Activated CD4-positive, CD25-positive, alpha-beta regulatory T cell (primary cell): ENCODE measurements at places on chromosomes 16 and 17.

- DNase-seq, result no peak
Measured at GRCh38 chr17:68491381-68492231, 20.6 kb upstream of the PRKAR1A start.

DNA sequence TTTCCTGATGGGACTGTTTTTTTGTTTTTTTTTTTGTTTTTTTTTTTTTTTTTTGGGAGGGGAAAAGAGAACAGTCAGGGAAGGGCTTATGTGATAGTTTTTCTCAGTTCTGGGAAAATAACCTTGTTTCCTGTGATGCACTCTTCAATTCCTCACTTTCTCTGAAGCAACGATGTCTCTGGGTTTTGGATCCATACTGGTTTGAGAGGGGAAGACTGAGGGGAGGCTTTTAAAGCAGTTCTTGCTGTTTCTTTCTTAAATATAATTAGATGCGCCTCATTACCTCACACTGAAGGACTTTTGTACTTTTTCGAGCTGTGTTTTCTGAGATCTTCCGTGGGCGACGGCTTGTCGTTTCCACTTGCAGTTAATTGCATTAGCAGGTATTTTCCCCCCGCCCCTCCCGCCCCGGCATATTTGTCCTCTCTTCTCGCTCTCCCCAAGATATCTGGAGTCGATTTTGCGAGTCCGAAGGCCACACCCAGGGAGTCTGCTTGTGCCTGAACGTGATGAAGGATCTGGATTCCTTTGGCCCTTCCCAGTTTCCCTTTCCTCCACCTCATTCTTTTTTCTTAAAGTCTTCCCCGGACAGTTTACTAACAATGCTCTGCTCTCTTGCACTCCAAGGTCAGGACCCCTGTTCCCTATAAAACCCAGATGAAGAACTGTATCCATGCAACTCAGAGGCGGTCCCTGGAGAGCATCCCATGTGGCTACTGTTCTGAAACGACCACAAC, 125.2 kb upstream of the ZFHX3 start:
- DNase-seq, result no peak

DNA sequence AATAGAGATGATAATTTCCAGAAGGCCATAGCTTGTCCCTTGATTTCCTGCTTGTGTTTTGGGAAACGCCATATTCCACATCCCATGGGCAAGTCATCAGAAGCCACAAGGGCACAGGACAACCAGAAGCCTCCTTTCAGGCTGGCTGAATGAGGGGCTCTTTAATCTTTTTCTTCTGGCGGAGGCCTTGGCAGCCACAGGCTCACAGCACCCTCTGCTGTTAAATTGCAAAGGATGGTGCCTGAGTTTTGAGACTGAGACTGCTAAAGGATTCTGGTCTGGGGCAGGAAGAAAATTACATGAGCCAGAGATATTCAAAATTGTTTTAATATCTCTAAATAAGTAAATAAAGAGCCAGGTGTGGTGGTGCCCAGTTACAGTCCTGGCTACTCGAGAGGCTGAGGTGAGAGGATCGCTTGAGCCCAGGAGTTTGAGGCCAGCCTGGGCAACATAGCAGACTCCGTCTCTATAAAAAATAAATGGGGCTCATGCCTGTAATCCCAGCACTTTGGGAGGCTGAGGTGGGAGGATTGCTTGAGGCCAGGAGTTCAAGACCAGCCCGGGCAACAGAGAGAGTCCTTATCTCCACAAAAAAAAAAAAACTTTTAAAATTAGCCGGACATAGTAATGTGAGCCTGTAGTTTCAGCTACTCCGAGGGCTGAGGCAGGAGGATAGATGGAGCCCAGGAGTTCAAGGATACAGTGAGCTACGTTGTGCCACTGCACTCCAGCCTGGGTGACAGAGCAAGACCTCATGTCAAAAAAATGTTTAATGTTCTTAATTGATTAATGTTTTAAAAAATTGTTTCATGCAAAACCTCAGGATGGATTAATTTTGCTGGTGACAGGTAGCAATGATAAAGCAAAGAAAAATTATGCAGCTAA, 26.3 kb downstream of the AARSD1 start:
- DNase-seq, result no peak

DNA sequence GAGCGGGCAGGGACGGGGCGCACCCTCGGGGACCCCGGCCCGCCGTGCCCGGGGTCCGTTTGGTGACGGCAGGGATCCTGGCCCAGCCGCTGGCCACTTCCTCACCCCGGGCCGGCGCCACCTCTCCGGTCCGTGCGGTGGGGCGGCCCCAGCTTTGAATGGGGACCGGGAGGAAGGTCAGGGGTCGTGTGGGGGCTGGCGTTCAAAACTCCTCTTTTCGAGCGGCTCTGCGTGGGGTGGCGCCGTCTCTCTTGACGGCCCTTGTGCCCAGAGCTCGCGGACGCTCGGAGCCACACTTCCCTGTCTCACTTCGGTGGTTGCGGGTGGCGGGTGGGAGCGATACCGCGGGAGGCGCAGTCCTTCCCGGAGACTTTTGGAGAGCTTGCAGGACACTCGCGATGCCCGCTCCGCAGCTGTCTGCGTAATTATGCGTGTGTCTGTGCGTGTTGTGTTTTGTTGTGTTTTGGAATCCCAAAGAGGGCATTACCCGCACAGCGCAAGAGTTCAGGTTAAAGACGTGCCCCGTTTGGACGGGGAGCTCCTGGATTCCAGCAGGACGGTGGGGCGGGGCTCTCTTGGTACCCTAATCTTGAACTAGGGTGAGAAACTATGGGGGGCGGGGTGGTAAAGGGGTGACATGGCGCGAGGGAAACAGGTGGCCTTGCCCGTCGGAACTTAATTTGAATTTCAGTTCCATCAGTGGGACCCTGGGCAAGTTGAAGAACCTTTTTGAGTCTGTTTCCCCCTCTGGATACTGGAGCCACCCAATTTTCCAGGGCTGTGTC, 637 bp downstream of the PLCG2 start:
- no peak for DNase-seq

- peak; percentile 26 for DNase-seq
Measured at GRCh38 chr17:64262198-64262999, 661 bp downstream of the TEX2 start.

DNA sequence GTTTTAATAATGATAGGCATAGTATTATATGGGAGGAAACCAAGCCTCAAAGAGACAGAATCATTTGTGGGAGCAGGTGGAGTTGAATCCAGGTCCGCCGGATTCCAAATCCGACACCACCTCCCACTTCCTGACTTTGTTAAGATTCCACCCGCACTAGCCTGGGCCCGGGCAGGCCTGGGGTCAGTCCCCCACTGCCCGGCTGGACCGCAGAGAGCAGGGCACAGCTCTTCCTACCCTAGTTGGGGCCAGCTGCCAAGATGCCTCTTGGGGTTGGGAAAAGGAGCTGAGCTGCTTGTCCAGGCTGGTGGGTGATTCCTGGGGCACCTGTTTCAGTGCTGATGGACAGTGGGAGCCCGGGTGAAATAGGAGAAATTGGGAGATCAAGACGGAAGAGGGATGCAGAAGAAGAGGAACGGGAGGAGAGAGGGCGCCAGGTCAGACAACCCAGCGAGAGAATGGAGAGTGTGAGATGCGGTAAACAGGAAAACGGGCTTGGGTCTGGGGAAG, 53.9 kb downstream of the OR1D5 start:
- no peak for DNase-seq

DNA sequence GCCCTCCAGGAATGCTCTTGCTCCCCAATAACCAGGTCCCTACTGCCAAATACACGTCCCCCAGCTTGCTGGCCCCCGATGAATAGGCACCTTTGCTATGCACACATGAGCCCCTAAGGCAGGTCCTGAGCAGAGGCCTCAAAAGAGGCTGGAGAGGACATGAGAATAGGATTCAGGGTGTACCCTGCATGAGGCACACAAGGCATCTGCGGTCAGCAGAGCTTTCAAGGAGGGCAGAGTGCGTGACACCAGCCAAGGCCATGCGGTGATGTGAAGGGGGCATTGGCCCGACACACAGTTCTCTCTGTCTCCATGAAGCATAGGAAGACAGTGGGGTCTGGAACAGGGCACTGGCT, 6.9 kb downstream of the SEZ6L2 start:
- DNase-seq, result no peak

DNA sequence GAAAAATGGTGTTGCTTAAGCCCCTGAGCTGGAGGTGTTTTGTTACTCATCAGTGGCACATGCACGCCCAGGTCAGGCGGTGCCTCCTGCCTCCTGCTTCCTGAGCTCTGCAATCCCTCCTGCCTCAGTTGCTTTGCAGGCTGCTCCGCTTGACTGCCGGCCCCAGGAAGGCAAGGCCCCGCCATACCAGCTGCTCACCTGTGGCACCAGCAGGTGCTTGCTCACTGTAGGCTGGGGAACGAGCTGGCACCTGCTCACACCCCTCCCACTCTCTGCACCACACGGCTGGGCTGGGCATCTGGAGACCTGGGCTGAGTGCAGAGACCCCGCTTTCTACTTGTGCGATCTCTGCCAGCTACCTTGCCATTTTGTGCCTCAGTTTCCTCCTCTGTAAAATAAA, 200.2 kb downstream of the RBFOX3 start:
- DNase-seq, result no peak

DNA sequence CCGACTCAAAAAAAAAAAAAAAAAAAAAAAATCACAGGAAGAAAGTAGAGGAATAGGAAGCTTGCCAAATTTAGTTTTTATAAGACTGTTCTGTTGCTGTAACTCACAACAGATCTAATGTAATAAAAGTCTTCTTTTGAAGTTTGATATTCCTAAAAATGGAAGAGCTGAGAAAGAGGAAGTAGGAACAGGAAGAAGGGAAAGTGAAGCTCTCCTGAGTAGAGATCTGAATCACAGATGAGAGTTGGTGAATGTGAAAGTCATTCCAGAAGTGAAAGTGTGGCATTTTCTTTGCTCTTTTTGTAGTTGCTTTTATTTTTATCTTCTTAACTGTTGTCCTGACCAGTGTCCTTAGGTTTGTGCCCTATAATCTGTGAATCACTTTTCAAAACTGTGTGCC, 2.1 kb downstream of the NMT1 start:
- DNase-seq, result no peak

DNA sequence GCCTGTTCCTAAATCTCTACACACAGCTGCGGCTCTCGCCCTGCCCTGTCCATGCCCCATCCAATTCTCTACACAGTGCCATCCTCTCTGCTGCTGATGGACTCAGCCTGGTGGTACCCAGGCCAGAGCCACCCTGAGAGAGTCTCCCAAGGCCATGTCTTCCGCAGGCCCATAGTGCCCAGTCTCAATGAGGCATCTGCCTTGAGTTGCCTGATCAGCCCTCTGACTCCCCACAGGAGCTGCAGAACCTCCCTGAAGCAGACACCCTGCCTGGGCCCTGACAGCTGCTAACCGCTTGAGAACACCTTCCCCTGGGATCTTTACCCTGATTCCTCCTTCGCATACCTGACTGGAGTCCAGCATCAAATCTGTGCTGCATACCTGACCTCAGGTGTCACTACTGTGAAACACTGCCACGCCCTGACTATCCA, 13.3 kb downstream of the TSPOAP1 start:
- DNase-seq, result no peak

DNA sequence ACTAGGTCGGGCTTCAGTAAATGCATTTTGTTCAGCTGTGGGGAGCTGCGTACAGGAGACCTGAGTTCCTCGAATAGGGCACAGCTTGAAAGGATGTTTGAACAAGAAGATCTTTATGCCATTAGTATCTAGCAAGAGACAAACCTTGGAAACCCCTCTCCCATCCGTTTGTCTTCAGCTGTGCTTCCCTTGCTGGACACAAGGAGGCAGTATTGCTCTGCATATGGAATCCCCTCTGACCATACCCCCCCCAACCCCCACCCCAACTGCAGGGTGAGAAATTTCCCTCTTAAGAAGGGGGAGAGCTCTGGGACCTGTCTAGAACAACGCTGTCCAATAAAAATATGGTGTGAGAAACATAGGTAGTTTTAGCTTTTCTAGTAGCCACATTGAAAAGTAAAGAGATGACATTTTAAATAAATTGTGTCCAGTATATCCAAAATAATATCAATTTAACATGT, 1.6 kb downstream of the MRM1 start:
- DNase-seq, result peak; percentile 49

DNA sequence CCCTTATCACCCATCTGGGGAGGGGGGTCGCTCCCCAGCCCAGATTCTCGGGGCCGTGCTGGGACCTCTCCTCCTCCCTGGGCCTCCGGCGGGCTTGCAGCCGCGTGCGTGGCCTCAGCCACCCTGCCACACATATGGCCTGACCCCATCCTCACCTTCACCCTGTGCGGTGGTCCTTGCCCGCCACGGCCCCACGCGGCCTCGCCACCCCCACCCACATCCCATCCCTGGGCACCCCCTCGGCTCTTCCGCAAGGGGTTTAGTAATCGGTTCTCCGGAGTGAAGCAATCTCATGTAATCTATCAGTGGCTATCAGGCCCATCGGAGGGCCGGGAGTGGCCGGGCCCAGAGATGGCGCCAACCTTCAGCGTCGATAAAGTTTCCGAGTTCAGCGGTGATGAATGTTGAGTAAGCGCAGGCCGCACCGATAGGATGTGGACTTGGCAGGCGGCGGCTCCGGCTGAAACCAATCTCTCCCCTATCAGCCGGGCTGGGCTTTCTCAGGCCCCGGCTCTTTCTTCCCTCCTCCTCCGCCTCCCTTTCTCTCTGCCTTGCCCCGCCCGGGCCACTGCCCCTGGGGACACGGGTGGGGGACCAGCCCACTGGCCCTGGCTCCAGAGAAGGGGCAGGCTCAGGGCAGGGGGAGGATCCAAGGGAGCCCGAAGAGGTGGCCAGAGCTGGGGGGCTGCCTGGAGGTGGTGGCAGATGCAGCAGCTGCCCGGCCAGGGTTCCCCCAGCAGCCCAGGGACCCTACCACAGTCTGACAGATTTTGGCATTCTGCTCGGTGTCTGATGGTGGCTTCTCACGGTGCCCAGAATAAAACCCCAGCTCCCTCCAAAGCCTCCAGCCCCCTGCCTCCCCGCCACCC, 20.8 kb downstream of the ZFPM1 start:
- no peak for DNase-seq

DNA sequence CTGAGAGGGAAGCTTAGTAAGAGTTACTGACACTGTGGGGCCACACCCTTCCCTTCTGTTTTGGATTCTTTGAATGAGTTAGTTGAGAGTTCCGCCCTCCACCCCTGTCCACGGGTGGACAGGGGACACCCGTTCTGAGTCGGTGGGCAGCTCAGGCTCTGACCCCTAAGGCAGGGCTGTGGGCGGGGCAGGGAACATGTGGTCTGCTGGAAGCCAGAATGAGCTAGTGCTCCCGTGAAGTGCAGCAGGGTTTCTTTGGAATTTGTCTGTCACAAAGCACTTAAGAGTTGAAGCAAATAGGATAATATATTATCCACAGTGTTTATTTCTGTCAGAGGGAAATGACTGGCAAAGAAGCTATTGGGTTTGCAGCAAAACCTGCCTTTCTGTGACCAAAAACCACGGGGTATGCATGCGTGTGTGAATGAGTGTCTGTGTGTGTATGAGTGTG, 90.1 kb downstream of the CLEC16A start:
- no peak for DNase-seq

- DNase-seq, result no peak
Measured at GRCh38 chr16:79653373-79653891, 52.9 kb upstream of the MAF start.

DNA sequence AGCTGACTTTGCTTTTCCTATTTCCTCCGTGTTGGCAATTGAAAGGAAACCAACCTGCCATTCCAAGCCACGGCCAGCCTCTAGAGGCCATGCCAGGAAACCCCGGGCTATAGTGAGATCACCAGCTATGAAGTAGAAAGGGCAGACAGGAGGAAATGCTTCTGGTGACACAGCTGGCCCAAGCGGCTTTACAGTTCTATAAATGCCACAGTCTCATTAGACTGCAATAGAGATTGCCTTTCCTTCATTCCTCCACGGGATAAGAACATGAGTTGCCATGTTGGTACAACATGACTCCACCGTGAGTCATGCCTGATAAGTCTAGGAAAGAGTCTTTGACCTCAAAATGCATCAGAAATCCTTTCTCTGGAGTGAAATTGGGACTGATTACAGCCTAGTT, 384.9 kb downstream of the GRIN2A start:
- no peak for DNase-seq

- DNase-seq, result no peak
Measured at GRCh38 chr16:11689031-11689840, 21.0 kb downstream of the SNN start.
